ENCODE measurements at places on chromosomes 5 and 9.

- no peak for DNase-seq
Measured at GRCh38 chr9:98168941-98169488, 23.4 kb downstream of the CORO2A start.

- DNase-seq: no peak
Measured at GRCh38 chr9:14198841-14199455, 115.0 kb downstream of the NFIB start.

- no peak for DNase-seq
Measured at GRCh38 chr5:159322180-159322579, 8.1 kb downstream of the IL12B start.

DNA sequence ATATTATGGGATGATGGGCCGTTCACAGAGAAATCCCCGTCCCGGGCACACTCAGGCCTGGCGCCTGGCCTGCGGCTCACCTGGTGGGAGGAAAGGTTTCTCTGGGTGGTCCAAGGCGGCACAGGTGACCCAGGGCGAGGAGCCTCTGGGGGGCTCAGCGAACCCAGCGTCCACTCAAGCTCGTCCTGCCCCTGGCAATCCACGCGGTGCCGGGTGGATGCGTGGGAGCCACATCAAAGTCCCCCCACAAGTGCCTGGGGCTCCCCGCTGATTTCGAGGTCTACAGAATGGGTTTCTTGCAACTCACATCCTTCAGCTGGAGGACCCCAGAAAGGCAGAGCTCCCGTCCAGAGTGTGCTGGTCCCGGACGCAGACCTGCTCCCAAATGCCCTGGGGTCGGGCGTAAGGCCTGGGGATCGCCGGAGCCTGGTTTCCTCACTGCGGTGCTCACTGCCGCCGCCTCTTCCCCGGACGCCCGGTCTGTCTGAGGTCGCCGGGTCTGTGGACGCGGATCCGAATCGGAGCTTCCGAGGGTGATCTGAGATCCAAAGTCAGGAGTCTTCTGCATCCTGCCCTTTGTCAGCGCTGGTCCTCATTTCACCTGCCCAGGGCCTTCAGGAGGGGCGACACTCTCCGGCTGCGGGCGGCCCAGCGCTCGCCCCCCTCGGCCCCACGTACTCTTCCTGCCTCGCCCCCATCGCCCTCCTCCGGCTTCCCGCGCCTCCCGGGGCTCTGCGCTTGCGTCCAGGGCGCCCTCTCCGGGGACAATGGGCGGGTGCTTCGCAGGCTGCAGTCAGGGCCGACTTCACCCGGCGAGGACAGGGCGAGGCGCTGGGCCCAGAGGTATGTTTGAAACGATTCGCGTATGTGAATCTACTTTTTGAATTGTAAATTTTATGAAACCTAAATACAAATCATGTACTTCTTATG is 20.0 kb upstream of the RUFY1 start:
- no peak for DNase-seq
